ENCODE measurements at places on chromosomes 4 and X. TPM values are rescaled to one million over a fixed set of nuclear protein-coding genes. Genes with fewer than 3 reads are reported as not detected.

GRCh38 chr4:73036123-73036522, 33.4 kb downstream of the COX18 start:
- H3K27ac ChIP-seq, result no peak overlapping the region
- H3K27me3 ChIP-seq, result no peaks in the 10 kb centered on the region
- H3K36me3 ChIP-seq, result no peaks in the 10 kb centered on the region
- no peak for DNase-seq
- no peak overlapping the region for H3K4me3 ChIP-seq
- H3K4me1 ChIP-seq, result no peaks in the 10 kb centered on the region

NLGN3 gene
- total RNA-seq, result 2.3 TPM

GRCh38 chr4:127580300-127580699, 52.5 kb upstream of the INTU start:
- H3K36me3 ChIP-seq, result no peaks in the 10 kb centered on the region
- no peak overlapping the region for H3K4me3 ChIP-seq
- no peaks in the 10 kb centered on the region for H3K4me1 ChIP-seq
- no peak overlapping the region for H3K27ac ChIP-seq

DNA sequence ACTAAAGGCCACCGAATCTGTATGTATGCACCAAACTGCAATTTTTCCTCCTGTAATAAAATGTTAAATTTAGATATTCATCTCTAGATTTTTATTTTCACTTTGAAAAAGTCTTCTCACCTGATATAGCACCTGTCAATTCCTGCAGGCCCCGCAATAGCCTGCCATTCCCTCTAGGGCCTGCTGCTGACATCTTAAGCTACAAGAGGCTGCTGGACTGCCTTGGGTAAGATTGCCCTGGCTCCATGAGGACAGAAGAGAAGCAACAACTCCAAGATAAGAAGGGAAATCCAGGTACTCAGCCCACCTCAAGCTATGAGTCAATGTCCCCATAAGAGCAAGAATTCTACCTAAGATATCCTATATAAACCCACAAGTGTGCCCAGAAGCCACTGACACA, 230.2 kb upstream of the AGTR2 start:
- H3K27me3 ChIP-seq, result no peaks in the 10 kb centered on the region
- no peak for DNase-seq
- H3K4me1 ChIP-seq, result no peaks in the 10 kb centered on the region

DNA sequence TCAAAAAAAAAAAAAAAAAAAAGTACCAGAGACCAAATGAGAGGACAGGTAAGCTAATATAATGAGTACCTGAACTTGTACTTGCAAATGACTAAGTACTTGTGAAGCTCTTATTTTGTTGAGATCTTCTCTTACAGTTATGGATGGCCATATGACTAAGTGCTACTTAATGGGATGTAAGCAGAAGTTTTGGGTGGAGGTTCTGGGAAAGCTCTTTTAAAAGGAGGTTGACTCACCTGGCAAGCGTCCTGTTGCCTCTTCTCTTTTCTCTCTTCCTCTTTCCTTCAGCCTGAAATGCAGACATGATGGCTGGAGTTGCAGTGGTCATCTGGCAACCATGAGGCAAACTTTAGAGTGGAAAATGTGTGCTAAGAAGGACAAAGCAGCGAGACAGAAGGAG, 36.9 kb upstream of the MED14 start:
- DNase-seq, result no peak
- no peaks in the 10 kb centered on the region for H3K36me3 ChIP-seq
- no peak overlapping the region for H3K27ac ChIP-seq
- no peaks in the 10 kb centered on the region for H3K27me3 ChIP-seq

DNA sequence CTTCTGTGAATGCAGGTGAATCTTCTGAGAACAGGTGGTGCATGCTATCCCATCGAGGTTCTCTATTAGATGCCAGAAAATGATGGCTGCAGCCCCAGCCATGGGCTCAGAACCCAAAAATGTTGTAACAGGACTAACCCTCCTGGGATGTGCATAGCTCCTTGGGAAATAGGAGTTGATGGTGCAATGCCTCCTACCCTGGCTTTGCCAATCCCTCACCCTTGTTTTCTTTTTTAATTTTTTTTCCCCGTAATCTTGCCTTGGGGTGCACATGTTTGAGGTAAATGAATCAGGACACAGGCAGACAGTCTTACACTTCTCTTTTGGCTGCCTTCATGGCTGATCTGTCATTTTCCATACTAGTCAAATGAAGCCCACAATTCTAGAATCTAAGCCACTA, 96.6 kb downstream of the KIT start:
- no peak overlapping the region for H3K27ac ChIP-seq
- no peaks in the 10 kb centered on the region for H3K27me3 ChIP-seq

MAGEA4 gene
- not detected for total RNA-seq
